ENCODE measurements at places on chromosomes 1 and 21.

DNA sequence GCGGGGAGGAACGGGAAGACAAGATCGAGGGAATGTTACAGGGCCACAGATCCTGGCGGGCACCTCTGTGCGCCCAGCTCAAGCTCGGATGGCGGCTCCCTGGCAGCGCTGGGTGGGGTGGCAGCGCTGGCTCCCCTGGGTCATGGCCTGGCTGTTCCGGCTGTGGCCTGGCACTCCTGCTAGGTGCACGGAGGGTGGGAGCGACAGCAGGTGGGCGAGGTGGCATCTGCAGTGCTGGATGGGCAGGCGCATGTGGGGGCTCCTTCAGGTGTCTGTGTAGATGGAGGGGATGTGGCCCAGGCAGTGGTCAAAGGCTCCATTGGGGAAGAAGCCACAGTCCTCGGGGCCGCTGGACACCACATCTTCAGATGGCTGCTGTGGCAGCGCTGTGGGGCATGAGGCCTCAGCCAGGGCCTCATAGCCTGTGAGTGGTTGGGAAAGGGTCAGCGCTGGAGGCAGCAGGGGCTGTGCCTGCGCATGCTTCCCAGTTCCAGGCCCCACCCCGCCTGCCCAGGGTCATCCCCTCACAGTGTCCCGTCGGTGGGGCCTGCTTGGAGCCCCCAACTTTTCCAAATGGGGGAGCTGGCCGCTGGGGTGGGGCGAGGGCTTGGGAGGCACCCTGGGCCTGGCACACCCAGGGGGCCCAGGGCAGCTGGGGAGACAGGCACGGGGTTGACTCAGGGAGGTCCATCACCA is 47.3 kb downstream of the DMRTB1 start:
- DNase-seq: no peak

GRCh38 chr1:22048351-22049192 is 3.9 kb upstream of the CDC42 start:
- no peak for DNase-seq

- no peak for DNase-seq
These were observed 50.2 kb upstream of the TIAM1 start for GRCh38 chr21:31394309-31394708.

DNA sequence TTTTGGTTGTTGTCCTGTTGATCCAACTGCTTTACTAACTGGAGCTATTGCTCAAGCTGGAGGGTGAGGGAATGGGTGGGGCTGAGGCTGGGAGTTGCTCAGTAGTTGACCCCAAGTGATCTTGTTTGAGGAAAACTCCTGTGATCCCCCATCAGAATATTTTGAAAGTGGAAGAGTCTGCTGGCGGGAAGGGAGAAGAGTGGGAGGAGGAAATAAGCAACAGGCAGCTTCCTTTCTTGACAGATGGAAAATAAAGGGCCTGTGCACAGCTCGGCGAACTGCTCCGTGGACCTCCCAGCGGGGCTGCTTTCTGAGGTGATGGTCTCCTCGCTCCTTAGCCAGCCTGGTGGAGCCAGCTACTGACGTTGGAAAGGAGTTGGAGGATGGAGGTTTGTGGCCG is 199.1 kb upstream of the LMO4 start:
- no peak for DNase-seq

- no peak for DNase-seq
These were observed 154.4 kb downstream of the HHAT start for GRCh38 chr1:210482945-210483617.

DNA sequence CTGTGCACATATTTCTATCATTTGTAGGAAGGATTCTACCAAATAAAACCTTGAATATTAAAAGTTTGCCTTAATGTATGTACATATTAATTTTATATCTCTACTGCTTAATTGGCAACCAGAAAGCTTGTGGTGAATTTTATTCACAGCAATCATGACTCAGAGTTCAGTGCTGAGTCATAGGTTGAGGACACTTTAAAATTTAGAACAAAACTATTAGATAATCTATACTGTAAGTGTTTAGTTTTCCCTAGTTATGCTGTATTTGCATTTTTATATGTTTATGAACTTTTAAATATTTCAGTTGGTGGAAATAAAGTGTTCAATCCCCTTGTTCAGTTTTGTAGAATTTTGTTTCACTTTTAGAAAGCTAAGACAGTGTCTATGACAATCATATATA is 841.5 kb downstream of the KCNT2 start:
- DNase-seq: no peak

DNA sequence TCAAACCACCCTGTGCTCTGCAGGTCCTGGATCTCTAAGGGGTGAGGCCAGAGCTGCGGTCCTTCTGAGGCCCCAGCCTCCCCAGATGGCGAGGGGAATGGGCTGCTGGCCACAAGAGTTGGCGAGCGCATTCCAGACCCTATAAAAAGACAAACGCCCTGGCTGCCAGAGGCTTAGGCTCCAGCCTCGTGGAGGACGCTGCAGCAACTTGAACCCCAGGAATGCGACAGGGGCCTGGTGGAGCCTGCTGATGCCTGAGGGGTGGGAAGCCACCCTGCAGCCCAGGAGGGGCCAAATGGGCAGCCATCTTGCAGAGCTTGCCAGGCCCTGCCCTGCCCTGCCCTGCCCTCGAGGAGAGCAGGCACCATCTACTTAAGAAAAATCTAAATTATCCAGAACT is 8.6 kb downstream of the CACNA1S start:
- no peak for DNase-seq

- no peak for DNase-seq
These were observed 205.4 kb downstream of the SMYD3 start for GRCh38 chr1:246301553-246302250.

- no peak for DNase-seq
These were observed 48.9 kb upstream of the SELENON start for GRCh38 chr1:25750923-25751605.

GRCh38 chr1:24438423-24438901 is 22.9 kb downstream of the NIPAL3 start:
- peak; percentile 23 for DNase-seq

DNA sequence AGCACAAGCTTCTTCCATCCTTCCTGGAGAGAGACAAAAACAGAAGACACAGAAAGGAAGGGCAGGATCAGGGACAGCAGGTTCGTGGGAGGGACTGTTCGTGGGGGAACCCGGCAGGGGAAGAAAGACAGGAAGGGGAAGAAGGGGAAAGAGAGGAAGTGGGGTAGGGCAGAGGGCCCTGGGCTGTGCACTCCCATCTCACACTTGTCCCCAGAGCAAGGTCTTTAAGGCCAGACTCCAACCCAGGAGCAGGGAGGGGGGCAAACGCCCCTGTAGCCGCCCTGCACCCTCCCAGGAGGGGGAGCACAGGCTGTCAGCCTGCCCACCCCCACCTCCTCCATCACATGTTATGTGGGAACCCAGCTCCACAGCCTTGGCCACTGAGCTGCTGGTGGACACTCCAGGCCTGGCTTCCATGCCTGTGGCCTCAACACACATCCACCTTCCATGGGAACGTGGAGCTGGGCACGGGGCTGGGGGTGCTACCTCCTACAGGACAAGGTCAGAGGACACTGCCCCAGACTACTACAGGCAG is 9.3 kb downstream of the SLC19A1 start:
- DNase-seq: no peak

- no peak for DNase-seq
These were observed at the start of gene THEMIS2 for GRCh38 chr1:27872059-27872801. TSS of gene THEMIS2 (plus strand) at chr1:27872544. CDS start at chr1:27872572, 28 bp downstream.

DNA sequence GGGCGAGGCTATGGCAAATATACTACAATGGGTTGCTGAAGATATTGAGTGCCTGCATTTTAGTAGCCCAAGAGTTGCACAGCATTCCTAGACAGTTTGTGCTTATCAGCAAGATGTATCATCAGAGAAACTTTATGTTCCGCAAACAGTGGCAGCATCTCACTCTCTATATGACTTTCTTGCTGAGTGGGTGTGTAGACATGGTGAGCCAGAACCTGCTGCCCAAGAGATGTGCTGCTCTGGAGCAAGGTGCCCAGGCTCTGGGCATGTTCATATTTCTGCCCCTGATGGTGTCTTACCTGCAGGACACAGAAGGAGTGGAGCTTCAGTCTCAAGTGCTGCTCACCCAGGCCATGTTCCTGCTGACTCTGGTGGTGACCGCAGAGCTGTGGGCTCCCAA is 8.2 kb upstream of the RGSL1 start:
- no peak for DNase-seq

DNA sequence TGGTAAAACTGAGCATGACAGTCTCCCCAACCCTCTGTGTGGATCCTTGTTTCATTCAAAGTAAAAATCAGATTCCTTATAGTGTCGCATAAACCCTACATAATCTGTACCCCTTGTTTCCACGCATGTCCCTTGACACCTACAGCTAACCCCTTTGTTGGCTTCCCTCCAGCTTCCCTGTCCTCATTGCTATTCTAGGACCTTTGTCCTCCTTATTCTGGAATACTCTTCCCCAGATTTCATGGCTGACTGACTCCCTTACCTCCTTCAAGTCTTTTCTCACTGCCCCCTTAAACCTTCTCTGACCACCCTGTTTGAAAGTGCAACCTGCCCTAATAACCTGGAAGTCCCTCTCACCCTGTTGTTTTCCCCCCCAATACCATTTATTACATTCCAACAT is 4.0 kb downstream of the RNF11 start:
- no peak for DNase-seq

DNA sequence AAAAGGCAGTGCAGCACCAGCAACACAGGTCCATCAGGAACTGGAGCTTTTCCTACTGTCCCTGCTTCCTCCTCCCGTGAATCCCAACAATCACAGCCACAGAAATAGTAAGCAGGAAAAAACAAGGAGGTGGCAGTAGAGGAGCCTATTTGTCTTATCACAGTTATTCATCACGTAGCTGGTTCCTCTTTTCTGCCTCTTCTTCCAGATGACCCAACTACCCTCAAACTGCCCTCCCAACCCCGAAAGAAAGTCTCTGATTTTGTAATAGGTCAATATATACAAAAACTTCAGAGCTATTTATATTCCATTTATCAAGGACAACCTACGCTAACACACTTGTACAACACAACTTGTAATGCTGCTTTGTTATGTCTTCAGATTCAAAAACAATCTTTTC is 21.4 kb downstream of the GNB1 start:
- DNase-seq: no peak

GRCh38 chr21:26405735-26406361 is 167.2 kb downstream of the CYYR1 start:
- DNase-seq: no peak

- peak; percentile 71 for DNase-seq
These were observed 2.9 kb downstream of the LMO4 start for GRCh38 chr1:87331365-87332241.

DNA sequence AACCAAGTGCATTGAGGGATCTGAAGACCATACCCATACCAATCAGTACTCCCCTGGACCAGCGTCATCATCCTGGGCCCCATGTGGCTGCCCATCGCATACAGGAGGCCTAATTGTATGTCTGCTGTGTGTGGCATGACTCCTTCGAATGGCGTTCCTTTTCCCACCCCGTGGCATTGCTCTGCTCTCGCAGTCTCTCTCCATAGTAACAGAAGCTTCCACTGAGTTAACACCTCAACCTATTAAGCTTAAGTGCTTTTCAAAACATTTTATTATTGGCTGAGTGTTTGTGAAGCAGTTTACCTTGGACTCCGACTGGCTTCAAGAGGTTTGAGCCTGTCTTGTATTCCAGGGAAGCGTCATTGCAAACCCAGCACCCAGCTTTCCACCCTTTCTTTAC is 187.1 kb upstream of the LMO4 start:
- no peak for DNase-seq

- DNase-seq: no peak
These were observed 10.7 kb downstream of the MR1 start for GRCh38 chr1:181044449-181044966.

DNA sequence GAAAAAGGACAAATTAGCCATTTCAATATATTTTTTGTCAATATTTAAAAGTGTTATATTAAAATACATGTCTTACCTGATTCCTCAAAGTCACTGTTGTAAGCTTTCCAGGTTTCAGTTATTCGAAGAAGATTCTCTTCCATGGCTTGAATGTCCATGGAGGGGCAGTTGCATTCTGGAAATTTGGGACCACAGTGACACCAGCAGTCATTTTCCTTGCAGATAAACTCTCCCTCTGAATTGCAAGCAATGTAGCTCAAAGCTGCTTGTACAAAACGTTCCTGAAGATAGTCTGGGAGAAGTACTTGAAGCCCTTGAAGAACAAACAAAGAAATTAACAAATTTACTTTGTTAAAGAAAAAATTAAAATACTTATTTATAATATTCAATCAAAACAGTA is 251.7 kb downstream of the BRINP3 start:
- DNase-seq: no peak

GRCh38 chr1:67711855-67712212 is 26.8 kb downstream of the GADD45A start:
- no peak for DNase-seq

GRCh38 chr1:200988693-200989092 is 34.8 kb downstream of the KIF21B start:
- DNase-seq: no peak

GRCh38 chr1:100810360-100810759 is 84.3 kb downstream of the EXTL2 start:
- DNase-seq: no peak

GRCh38 chr21:45403825-45404729 is 888 bp upstream of the COL18A1 start:
- no peak for DNase-seq

- no peak for DNase-seq
These were observed 769 bp downstream of the GALE start for GRCh38 chr1:23799570-23800399.

GRCh38 chr1:55129194-55129728 is 85.9 kb downstream of the USP24 start:
- no peak for DNase-seq
